ENCODE measurements at places on chromosomes 7 and 10.

DNA sequence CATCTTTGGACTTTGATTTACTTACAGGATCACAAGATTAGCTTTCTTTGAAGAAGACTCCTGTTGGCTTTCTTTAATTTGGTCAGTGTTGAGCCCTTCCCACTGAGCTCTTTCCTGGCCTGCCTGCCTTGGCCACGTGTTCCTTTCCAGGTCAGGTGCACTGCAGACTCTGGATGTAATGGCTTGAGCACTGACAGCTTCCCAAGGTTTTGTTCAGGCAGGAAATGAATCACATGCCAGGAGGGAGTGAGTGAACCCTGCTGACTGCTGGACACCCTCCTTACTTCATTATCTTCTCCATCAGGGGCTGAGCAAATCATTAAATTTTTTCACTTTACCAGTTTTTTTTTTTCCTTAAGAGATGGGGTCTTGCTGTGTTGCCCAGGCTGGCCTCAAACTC, 29.8 kb downstream of the SNX10 start:
- DNase-seq: no peak
- H3K4me1 ChIP-seq: no peaks in the 10 kb centered on the region
- H3K4me3 ChIP-seq: no peak overlapping the region
- no peaks in the 10 kb centered on the region for H3K27me3 ChIP-seq

DNA sequence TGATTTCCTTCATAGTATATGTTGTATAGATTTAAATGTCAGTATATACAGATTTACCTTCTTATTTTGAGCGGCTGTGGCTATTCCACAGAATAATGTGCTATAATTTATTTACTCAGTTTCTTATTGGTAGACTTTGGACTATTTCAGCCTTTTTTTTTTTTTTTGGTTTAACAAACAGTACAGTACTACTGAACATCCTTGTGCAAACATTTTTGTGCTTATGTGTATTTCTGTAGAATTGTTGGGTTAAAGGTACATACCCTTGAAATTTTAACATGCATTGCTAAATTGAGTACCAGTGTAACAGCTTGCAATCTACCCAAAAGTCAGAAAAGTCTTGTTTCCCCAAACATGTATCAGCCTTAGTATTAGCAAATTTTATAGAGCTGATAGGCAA, 68.8 kb downstream of the HHEX start:
- H3K36me3 ChIP-seq: no peaks in the 10 kb centered on the region
- peak overlapping the region; percentile 89 for H3K27ac ChIP-seq
- no peak for DNase-seq
- peaks cover 8% of the 10 kb centered on the region for H3K4me1 ChIP-seq
- no peaks in the 10 kb centered on the region for H3K27me3 ChIP-seq
- no peak overlapping the region for H3K4me3 ChIP-seq

GRCh38 chr10:3803927-3804741, 19.1 kb upstream of the KLF6 start:
- no peaks in the 10 kb centered on the region for H3K27me3 ChIP-seq
- no peak for DNase-seq
- no peak overlapping the region for H3K4me3 ChIP-seq

DNA sequence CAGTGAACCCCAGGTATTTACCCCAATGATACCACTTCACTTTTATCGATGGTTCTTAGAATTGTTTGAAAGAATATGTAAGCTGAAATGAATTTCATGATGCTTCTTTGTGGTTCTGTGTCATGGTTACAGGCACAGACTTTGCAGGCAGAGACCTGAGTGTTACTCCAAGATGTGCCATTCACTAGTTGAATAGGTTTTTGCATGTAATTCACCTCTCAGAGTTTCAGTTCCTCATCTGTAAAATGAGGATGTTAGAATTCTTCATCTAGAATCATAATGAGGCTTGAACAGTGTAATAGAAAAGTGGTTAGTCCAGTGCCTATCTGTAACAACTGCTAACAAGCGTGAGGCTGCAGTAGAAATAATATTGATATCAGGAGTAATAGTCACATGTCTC, 54.6 kb downstream of the VSTM2A start:
- H3K4me3 ChIP-seq: no peak overlapping the region
- H3K4me1 ChIP-seq: no peaks in the 10 kb centered on the region
- H3K36me3 ChIP-seq: no peaks in the 10 kb centered on the region
- no peak for DNase-seq
- no peak overlapping the region for H3K27ac ChIP-seq

DNA sequence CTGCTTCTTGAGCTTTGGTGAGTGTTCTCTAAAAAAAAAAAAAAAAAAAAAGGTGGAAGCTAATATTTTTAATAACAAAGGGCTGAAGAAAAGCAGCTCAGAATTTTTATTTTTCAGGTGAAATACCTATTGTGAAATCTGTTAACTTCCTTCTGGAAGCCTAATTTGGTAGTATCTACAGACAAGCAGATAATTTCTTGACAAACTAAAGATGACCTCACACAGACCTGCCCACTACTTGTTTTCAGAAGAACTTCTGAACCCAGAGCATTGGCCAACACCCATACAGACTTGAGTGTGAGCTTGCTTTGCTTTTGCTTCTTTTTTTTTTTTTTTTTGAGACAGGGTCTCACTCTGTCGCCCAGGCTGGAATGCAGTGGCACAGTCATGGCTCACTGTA, 31.2 kb downstream of the LRRC4 start:
- H3K4me1 ChIP-seq: peaks cover under 1% of the 10 kb centered on the region
- H3K27ac ChIP-seq: no peak overlapping the region
- H3K27me3 ChIP-seq: no peaks in the 10 kb centered on the region
- H3K36me3 ChIP-seq: no peaks in the 10 kb centered on the region
- no peak for DNase-seq

DNA sequence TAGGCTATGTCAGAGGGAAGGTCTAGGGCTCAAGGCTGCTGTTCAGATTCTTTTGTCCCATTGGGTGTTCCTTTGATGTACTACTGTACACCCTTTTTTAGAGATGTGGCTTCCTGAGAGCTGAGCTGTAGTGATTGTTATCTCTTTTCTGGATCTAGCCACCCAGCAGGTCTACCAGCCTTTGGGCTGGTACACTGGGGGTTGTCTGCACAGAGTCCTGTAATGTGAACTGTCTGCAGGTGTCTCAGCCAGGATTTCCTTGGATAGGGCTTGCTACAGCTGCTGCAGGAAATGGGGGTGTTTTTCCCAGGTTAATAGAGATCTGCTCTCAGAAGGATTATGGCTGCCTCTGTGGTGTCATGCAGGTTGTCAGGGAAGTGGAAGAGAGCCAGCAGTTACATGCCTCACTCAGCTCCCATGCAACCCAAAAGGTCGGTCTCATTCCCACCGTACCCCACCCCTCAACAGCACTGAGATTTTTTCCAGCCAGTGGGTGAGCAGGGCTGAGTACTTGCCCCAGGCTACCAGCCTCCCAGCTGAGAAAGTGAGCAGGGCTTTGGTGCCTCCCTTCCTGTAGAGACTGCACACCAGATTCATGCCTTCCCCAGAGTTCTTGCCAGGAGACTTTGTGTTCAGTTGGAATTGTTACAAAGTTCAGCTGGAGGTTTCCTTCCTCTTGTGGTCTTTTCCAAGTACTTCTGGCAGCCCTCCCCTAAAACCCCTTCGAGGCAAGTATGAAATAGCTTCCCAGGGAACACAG, 63.3 kb downstream of the ZNF107 start:
- no peaks in the 10 kb centered on the region for H3K27me3 ChIP-seq
- H3K27ac ChIP-seq: no peak overlapping the region
- no peak overlapping the region for H3K4me3 ChIP-seq
- no peaks in the 10 kb centered on the region for H3K36me3 ChIP-seq
- no peak for DNase-seq

DNA sequence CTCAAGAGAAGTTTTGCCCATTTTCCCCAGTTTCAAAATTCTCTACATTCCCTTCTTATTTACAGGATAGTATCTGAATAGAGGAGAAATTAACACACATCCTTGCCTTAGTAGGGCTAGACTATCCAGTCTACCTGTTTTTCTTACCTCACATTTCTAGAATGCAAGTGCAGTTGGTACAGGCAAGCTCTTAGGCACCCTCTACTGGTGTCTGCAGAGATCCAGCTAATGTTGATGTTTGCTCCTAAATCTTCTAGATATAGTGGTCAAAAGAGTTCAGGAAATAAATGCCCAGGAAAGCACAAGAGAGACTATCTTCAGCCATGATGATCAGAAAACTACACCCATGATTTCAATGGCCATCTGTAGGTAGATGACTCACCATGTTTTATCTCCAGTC, 205.3 kb downstream of the HTR7 start:
- H3K4me1 ChIP-seq: no peaks in the 10 kb centered on the region
- H3K27ac ChIP-seq: no peak overlapping the region
- H3K27me3 ChIP-seq: no peaks in the 10 kb centered on the region
- no peaks in the 10 kb centered on the region for H3K36me3 ChIP-seq
